ENCODE measurements at places on chromosomes 2 and 18. TPM values are rescaled to one million over a fixed set of nuclear protein-coding genes. Genes with fewer than 3 reads are reported as not detected.

Gene CCT4
- total RNA-seq: 115 TPM

Gene HOXD12
- 17.9 TPM for total RNA-seq

Gene KIDINS220
- 77.5 TPM for total RNA-seq

Gene LIPG
- total RNA-seq: 75.2 TPM

Gene PARD6G
- 11.8 TPM for total RNA-seq

Gene ICOS
- 0.10 TPM for total RNA-seq

Gene FBXO36
- total RNA-seq: 6.1 TPM

Gene C2orf78
- total RNA-seq: not detected

Gene CRYGC
- total RNA-seq: 1.3 TPM

Gene GALNT3
- 49.9 TPM for total RNA-seq

Gene FBXO48
- 0.83 TPM for total RNA-seq

Gene TUBA4B
- total RNA-seq: 0.13 TPM

Gene ERFE
- 0.27 TPM for total RNA-seq

Data from hepatocyte (in vitro differentiated cells).